ENCODE measurements at places on chromosomes 2 and 18. TPM values are rescaled to one million over a fixed set of nuclear protein-coding genes. Genes with fewer than 3 reads are reported as not detected.

GRCh38 chr2:5751873-5752482 lies 59.8 kb downstream of the SOX11 start:
- no peak overlapping the region for H3K27ac ChIP-seq
- H3K27me3 ChIP-seq: peaks cover 23% of the 10 kb centered on the region
- DNase-seq: no peak
- no peaks in the 10 kb centered on the region for H3K4me1 ChIP-seq
- no peaks in the 10 kb centered on the region for H3K36me3 ChIP-seq

- no peaks in the 10 kb centered on the region for H3K27me3 ChIP-seq
- DNase-seq: no peak
Measured at GRCh38 chr2:24723665-24724064, 69.5 kb downstream of the PTRHD1 start.

DNA sequence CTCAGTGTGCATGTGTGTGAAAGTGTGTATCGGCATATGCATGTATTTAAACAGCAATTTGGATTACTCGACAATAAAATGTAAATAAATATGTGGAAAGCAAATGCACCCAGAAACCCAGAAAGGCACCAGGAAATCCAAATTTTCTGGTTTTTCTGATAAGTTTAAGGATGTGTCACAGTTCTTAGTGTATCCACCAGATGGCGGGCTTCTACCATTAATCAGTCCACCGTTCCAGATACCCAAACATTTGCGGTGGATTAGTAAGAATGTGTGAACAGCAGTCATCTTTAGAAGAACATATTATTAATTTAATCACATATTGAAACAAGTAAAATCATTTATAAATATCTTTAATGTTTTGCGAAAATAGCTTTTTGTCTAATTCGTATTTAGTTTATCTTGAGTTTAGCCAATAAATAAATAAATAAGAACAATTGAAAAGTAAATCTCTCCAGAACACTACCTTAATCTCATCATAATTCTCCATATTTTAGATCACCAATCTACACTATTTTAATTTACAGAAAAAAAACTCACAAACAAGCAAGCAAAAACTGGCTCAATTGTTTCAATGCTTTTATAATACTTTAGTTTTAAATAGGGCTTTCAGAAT lies 298.9 kb downstream of the DSEL start:
- peaks cover 20% of the 10 kb centered on the region for H3K4me1 ChIP-seq
- H3K27me3 ChIP-seq: no peaks in the 10 kb centered on the region
- no peak overlapping the region for H3K4me3 ChIP-seq
- no peak for DNase-seq
- H3K36me3 ChIP-seq: no peaks in the 10 kb centered on the region

DNA sequence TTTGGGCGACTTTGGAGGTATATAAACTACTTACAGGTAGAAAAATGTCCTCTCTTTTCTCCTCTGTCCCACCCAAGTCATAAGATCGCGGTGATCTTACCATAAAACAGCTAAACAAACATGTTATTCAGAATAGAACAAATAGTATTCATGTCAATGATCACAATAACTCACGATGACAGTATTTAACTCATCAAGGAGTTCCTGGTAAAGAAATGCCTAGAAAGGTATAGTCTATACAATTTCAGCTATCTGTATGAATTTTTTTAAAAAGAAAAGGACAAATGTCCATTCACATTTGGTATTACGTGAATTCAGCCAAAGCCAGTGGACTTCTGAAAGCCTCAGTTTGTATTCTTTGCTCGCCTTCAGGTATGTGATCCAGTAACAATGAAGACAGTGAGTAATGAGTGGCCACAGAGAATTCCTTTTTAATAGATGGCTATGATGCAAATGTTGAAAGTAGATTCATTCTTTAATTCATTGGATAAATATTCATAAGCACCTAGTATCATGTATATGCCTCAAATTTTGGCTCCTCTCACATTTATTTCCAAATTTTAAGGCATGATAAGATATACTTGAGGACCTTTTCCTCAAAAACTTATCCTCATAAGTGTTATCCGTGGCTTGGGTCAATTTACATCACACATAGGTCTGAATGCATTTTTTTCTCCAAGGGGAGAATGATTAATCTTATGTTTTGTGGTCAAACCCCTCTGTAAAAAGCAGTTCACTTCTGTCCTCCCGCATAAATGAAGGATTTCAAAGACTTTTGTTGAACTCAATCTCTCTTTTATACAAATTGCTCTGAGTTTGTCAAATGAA lies 20.3 kb downstream of the ABCB11 start:
- no peaks in the 10 kb centered on the region for H3K36me3 ChIP-seq
- DNase-seq: no peak
- H3K4me3 ChIP-seq: no peak overlapping the region
- no peak overlapping the region for H3K27ac ChIP-seq
- no peaks in the 10 kb centered on the region for H3K27me3 ChIP-seq

DNA sequence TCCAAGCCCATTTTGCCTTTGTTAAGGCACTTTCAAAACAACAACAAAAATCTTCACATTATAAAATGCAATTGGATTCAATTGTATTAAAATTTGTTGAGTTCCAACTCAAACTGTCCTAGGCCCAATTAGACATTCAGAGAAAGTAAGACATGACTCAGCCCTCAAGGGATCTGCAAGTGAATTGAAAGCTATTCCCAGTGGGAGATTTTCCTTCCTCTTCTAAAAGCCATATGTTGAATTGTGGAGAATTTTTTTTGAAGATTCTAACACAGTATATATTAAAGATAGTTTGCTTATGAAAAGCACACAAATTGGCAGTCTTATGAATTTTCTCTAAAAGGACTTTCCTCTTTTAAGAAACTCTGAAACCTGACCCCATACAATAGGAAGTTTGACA lies 268.0 kb upstream of the PARD3B start:
- H3K4me3 ChIP-seq: no peak overlapping the region
- no peaks in the 10 kb centered on the region for H3K27me3 ChIP-seq
- peaks cover 34% of the 10 kb centered on the region for H3K4me1 ChIP-seq
- no peak overlapping the region for H3K27ac ChIP-seq

NFATC1 gene
- total RNA-seq: 7.1 TPM

MLPH gene
- 6.1 TPM for total RNA-seq

DYNAP gene
- not detected for total RNA-seq

DNA sequence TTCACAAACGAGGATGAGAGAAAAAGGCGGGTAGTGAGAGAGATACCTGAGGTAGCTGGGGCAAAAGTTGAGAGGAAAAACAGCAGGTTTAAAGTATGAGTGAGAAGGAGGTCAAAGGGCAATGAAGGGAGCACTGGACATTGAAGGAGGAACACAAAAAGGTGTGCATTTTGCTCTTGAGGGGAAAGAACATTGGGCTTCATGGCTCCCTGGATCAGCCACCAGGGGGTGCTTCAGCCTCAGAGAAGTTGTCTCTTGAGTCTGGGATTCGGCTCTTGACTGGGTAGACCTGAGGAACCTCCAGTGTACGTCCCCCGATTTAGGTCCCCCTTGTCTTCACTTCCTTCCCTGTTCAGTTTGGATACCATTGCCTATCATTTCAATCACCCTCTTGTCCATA lies 128.5 kb downstream of the RAPGEF4 start:
- no peak overlapping the region for H3K27ac ChIP-seq
- no peak overlapping the region for H3K4me3 ChIP-seq
- no peaks in the 10 kb centered on the region for H3K36me3 ChIP-seq
- H3K27me3 ChIP-seq: no peaks in the 10 kb centered on the region

RBKS gene
- total RNA-seq: 0.49 TPM

DNA sequence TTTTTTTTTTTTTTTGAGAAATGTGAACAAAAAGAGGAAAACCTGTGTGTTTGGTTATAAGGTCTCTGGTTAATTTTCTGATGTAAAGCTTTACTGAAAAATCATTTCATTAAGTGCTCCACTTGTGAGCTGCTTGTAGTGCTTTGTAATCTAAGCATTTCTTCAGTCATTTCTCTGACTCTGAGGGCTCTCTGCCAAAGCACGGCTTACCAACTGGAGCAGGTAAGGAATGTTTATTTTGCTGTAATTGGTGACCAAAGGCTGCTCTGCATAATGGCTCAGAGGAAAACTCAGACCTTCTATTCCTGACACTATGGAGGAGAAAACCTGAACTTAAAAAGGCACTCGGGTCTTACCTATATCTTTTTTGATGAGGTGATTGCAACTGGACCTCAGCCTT lies 848.8 kb downstream of the MBD2 start:
- H3K27ac ChIP-seq: no peak overlapping the region
- H3K36me3 ChIP-seq: no peaks in the 10 kb centered on the region
- H3K4me3 ChIP-seq: no peak overlapping the region
- DNase-seq: no peak

TMEM185B gene
- 22.0 TPM for total RNA-seq

GRCh38 chr18:12823892-12824291 lies 60.1 kb downstream of the PTPN2 start:
- H3K4me3 ChIP-seq: no peak overlapping the region
- H3K4me1 ChIP-seq: peaks cover 21% of the 10 kb centered on the region
- H3K27ac ChIP-seq: no peak overlapping the region
- no peak for DNase-seq
- H3K27me3 ChIP-seq: no peaks in the 10 kb centered on the region

DNA sequence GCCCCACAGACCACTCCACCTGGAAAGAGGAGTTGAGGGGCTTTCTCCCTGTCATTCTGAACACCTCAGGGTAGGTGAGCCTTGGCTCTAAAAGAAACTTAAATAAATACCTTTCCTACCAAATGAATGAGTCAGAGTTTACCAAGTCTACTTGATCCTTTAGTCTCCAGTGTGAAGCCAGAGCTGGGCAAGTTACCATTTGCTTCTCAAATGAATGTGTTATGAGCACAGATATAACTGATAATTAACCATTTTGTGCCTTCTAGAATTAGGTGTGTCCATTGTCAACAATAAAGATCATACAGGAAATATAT lies 347.7 kb downstream of the KIAA1328 start:
- no peak for DNase-seq
- H3K36me3 ChIP-seq: peaks cover 1% of the 10 kb centered on the region
- H3K27ac ChIP-seq: no peak overlapping the region
- no peaks in the 10 kb centered on the region for H3K4me1 ChIP-seq
- H3K27me3 ChIP-seq: no peaks in the 10 kb centered on the region
- no peak overlapping the region for H3K4me3 ChIP-seq

- H3K27ac ChIP-seq: no peak overlapping the region
- H3K27me3 ChIP-seq: no peaks in the 10 kb centered on the region
- peaks cover 3% of the 10 kb centered on the region for H3K36me3 ChIP-seq
- no peak for DNase-seq
Measured at GRCh38 chr2:148926981-148927401, 52.0 kb downstream of the KIF5C start.

DNA sequence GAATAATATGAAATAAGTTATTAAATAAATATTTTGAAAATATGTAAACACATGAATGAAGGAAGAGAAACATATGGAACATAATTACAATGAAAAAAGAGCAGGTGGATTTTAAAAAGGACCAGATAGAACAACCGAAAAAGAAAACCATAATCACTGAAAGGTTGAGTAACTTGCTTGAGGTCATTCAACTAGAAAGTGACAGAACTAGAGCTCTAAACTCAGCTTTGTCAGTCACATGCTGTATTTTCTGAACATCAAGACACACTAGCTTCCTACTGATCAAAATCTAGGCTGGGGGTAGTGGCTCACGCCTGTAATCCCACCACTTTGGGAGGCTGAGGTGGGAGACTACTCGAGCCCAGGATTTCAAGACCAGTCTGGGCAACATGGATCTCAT lies 30.0 kb upstream of the ITGAV start:
- peaks cover 5% of the 10 kb centered on the region for H3K36me3 ChIP-seq
- DNase-seq: no peak
- peaks cover 24% of the 10 kb centered on the region for H3K4me1 ChIP-seq
- no peak overlapping the region for H3K27ac ChIP-seq

DNA sequence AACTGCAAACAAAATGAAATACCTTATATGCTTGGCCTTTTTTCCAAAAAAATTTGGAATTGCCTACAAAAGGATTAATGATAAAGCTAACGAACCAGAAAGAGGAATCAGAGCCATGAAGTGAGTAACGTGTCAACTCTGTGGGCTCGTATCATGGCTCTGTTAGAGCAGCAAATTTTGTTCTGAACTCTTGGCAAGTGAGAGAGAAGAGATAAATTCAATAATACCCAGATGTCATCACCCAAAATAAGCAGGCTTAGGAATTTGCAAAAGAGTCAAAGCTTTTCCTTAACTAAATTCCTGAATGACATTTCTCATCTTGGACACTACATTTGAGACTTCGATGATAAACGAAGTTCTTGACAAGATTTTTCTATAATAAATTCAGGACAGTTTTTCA lies 4.4 kb downstream of the TXNDC2 start:
- H3K36me3 ChIP-seq: no peaks in the 10 kb centered on the region
- no peak for DNase-seq
- H3K27me3 ChIP-seq: no peaks in the 10 kb centered on the region
- peaks cover 5% of the 10 kb centered on the region for H3K4me1 ChIP-seq

GRCh38 chr18:24538414-24539264 lies 78.2 kb downstream of the HRH4 start:
- H3K4me3 ChIP-seq: no peak overlapping the region
- H3K27ac ChIP-seq: no peak overlapping the region
- no peak for DNase-seq
- H3K36me3 ChIP-seq: no peaks in the 10 kb centered on the region
- no peaks in the 10 kb centered on the region for H3K4me1 ChIP-seq

DNA sequence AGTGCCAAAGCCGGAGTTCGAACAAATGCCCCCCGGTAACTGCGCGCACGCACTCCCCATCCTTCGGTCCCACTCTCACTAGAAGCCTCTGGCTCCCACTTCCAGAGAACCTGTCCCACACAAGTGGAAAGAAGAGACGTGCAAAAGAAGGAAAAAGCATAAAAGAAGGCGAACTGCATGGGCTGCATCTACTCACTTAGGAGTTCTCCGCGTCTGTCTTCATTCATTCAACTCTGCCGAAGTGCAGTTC lies 312 bp downstream of the NR4A2 start:
- peaks cover 25% of the 10 kb centered on the region for H3K27me3 ChIP-seq
- peaks cover 32% of the 10 kb centered on the region for H3K4me1 ChIP-seq
- peak overlapping the region; percentile 94 for H3K4me3 ChIP-seq

GRCh38 chr18:36697905-36698304 lies 130.9 kb downstream of the TPGS2 start:
- H3K27me3 ChIP-seq: peaks cover 8% of the 10 kb centered on the region
- no peak overlapping the region for H3K4me3 ChIP-seq
- DNase-seq: no peak
- H3K36me3 ChIP-seq: peaks cover 4% of the 10 kb centered on the region
- no peaks in the 10 kb centered on the region for H3K4me1 ChIP-seq

CDH2 gene
- 208 TPM for total RNA-seq

MBD2 gene
- 52.2 TPM for total RNA-seq

DSG4 gene
- total RNA-seq: not detected

- peaks cover 49% of the 10 kb centered on the region for H3K27me3 ChIP-seq
- H3K4me1 ChIP-seq: no peaks in the 10 kb centered on the region
- H3K36me3 ChIP-seq: no peaks in the 10 kb centered on the region
- H3K27ac ChIP-seq: no peak overlapping the region
- no peak overlapping the region for H3K4me3 ChIP-seq
Measured at GRCh38 chr2:198309081-198309480, 504.7 kb downstream of the PLCL1 start.

Data from chondrocyte (in vitro differentiated cells).